ENCODE measurements at places on chromosomes 7 and 10.

DNA sequence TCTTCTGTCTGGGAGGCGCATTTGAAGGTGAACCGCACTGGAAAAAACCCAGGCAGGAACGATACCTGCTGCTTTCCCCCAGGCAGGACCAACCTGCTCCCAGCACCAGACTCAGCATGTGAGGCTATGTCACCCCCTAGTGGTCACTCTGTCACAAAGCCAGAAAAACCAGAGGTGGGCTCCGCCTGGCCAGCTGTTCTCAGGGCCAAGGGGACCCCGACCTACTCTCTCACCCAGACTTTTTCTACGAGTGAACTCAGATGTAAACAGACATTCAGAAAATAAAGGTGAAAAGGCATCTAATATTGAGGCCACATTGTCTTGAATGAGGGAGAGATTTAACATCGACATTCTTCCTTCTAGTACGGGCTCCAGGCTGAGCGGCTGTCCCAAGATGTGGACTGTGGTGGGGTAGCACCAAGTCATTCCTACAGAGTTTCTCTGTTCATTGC lies 117.3 kb downstream of the PRKAG2 start:
- peak; percentile 61 for DNase-seq

- peak; percentile 61 for DNase-seq
Observed at GRCh38 chr10:23063045-23063972, 32.1 kb upstream of the MSRB2 start.

DNA sequence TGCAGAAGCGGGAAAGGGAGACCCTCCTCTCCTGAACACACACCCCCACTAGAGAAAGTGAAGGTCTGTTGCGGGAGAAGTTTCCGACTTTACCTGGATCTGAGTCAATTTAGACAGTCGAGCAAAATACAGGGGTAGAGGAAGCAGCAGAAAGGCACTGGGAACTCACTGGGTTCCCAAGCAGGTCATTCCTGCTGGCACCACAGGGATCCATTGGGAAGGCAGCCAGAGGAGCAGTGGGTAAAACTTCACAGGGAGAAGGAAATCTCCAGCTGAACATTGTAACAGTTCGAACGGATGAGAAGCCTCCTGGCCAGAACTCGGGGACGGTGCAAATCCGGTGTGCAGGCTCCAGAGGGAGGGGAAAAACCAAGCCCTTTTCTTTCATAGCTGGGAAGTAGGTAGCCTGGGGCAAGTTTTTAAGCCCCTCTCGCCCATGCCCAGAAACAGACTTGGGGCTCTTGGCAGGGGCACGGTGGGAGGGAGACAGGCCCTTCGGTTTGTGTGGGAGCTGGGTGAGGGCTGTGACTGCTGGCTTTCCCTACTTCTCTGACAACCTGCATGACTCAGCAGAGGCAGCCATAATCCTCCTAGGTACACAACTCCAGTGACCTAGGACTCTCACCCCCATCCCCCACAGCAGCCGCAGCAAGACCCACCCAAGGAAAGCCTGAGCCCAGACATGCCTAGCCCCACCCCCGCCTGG lies 51.9 kb downstream of the DDC start:
- DNase-seq = no peak

DNA sequence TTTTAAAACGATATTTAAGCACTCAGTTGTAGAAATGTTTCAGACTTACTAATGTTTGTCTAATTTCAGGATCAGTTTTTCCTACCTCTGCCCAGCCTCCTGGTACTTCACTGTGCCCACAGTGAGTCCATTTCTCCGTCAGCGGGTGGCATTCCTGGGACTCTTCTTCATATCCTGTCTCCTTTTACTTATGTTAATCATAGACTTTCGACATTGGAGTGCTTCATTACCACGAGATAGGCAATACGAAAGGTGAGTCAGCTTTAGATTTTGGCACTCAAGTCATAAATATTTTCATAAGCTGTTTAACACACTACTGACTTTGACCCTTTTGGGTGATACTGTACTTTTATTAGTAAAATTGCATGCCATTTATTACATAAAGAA lies 2.1 kb downstream of the ENTPD7 start:
- DNase-seq = no peak

DNA sequence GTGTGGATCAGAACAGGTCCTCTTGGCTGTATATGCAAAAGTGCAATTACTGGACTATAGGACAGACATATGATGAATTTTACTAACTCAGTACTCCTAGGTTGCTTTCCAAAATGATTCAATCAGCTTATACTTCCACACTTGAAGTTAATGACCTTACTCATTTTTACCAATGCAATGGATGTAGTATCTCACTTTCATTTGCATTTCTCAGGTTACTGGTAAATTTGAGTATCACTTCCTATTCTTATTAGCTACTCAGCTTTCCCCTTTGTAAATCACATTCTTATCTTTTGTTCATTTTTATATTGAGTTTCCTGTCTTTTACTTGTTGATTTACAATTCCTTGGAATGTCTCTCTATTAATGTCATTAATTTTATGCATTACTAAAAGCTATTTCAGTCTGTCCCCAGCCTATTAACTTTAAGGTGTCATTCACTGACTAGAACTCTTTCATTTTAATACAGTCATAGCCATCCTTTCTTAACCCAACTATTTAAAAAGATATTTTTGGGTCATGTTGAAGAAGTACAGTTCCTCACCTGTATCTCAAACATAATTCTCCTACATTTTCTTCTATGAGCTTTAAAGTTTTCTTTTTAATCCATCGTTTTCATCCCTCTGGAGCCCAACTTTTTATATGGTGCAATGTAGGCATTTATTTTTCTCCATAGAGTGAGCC lies 88.6 kb downstream of the VIM start:
- no peak for DNase-seq

GRCh38 chr10:92657024-92657423 lies 32.7 kb upstream of the HHEX start:
- DNase-seq = no peak

GRCh38 chr10:56319386-56319785 lies 41.7 kb downstream of the ZWINT start:
- DNase-seq = no peak

- peak; percentile 80 for DNase-seq
Observed at GRCh38 chr10:50991456-50992355, 82.6 kb upstream of the PRKG1 start.

DNA sequence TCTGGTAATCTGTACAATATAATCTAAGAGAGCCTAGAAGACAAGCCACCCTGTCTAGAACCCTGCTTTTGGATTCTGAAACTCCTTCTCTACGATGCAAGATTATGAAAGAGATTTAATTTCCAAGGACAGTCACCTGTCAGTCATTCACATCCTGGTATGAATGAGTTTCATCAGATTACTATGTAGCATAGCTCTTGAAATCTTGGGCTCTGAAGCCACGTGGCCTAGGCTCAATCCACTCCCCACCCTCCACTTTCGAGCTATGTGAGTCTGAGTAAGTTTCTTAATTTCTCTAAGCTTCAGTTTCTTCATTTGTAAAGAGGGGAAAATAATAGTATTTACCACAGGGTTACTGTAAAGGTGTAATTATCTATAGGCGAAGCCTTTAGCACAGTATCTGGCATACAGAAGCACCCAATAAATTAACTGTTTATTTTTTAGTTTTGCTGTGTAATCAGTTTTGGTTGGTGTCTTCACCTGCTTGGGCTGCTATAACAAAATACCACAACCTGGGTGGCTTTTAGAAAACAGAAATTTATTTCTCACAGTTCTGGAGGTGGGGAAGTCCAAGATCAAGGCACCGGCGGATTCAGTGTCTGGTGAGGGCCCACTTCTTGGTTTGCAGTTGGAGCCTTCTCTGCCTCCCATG lies 71.3 kb downstream of the MYOF start:
- no peak for DNase-seq

GRCh38 chr7:139791316-139791715 lies 13.5 kb upstream of the HIPK2 start:
- DNase-seq = no peak

GRCh38 chr7:102125127-102125596 lies 161.5 kb upstream of the SH2B2 start:
- DNase-seq = peak; percentile 66

DNA sequence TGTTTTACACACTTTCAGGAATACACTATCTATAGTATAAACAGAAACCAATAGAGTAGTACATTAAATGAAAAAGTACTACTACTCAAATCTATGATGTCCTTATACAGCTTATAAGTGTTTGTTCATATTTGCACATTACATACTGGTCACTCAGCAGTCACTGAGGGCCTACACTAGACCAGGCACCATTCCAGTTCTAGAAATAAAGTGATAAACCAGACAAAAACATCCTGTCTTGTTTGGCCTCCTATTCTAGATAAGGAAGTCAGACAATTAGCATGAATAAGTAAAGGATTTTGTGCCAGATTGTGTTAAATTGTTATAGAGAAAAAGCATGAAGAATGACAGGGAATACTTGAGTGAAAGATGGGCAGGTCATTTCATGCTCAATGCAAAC lies 219.0 kb downstream of the CRPPA start:
- DNase-seq = no peak

DNA sequence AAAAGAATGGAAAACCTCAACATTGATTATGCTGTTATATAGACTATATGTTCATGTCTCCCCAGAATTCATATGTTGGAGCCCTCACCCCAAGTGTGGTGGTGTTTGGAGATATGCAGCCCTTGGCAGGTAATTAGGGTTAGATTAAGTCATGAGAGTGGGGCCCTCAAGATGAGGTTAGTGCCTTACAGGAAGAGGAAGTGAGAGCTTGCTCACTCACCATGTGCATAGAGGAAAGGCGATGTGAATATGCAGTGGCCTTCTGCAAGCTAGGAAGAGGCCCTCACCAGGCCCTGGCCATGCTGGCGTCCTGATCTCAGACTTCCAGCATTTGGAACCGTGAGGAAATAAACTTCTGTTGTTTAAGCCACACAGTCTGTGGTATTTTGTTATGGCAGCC lies 14.8 kb downstream of the ZNF33A start:
- DNase-seq = no peak

GRCh38 chr7:49333180-49333881 lies 409.0 kb downstream of the CDC14C start:
- DNase-seq = no peak

DNA sequence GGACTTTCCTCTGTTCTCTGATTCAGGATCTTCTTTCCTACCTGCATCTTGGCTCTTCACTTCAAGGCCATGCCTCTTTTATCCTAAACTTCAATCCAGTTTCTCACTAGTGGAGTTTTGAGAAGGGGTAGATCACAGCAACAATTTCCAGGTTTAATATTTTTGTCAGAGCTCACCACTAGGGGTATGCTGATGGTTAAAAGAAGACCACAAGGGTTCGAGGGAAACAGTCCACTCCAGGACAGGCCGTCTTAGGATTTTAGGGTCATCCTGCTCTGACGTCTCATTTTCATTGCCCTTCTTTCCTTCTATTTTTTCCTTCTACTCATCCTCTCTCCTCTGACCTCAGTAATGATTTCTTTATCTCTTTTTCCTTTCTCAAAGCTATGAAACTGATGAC lies 11.3 kb downstream of the STAG3 start:
- no peak for DNase-seq

DNA sequence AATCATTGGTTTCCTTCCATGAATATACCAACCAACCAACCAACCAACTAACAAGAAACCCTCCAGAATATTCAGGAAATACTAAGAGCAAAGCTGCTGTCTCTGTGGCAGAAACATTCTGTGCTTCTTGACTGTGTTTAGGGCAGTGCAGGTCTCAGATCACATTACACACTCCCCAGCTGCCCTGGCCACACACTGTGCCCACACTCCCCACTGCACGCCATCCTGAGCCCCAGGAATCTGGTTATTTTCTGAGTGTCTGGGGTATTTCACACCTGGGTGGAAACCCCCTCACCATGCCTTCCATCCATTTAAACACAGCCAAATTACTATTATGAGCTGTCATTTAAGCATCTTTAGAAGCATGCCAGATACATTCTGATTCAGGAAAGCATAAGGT lies 183.7 kb upstream of the ANK3 start:
- no peak for DNase-seq

DNA sequence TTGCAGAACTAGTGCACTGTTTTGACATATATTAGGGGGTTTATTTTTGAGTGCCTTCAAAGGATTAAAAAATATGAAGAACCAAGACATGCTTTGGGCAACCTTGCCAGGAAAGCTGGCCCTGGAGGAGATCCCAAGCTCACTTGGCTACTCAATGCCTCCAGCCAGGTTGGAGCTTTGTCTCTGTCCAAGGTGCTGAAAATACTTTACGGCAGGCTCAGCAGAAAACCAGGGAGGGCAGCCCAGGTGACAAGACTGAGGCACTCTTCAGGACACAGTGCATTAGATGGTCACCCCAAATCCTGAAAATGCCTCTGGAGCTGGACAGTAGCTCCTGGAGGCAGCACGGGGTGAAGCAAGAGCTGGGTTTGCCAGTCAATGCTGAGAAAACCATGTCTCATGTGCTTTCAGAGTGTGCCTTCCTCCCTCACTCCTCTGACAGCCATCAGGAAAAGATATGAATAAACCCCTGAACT lies 5.8 kb upstream of the KCNH2 start:
- no peak for DNase-seq

DNA sequence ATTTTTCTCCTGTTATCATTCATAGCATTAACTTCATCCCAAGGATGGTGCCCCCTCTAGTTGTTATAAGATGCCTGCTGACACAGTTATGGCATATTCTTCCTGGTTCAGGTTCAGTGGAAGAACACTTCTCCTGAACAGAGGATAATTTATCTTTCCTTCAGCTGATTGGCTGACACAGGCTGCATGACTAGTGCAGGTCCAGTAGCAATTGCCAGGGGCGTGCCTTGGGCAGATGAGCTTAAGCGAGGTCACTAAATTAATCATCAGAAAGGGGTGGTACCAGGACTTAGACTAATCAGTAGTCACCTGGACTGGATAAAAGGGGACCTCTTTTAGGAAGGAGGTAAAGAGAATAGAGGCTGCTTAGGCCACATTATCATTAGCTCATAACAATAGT lies 42.3 kb downstream of the BZW2 start:
- DNase-seq = no peak

DNA sequence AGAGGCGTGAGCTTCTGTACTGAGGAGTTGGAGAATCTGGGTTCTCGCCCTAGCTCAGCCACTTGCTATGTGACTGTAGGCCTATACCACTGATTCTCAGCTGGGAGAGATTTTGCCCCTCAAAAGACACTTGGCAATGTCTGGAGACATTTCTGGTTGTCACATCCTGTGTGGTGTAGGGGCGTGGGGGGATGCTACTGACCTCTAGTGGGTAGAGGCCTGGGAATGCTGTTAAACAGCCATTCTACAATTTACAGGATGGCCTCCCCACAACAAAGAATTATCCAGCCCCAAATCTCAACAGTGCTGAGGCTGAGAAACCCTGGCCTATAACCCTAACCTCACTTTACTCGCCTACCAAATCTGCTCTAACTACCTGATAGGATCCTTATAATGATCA lies 58.8 kb upstream of the GAD2 start:
- DNase-seq = no peak

- DNase-seq = no peak
Observed at GRCh38 chr10:130389906-130390305, 253.7 kb downstream of the GLRX3 start.

All from left hindlimb (tissue), 1 donor.